Urothelium cell line (cell line): ENCODE measurements at places on chromosomes 4 and X.

GRCh38 chr4:95360906-95361695 is 187.7 kb downstream of the UNC5C start:
- DNase-seq = no peak

GRCh38 chr4:40149960-40150385 is 46.9 kb upstream of the RHOH start:
- DNase-seq = peak; percentile 74

DNA sequence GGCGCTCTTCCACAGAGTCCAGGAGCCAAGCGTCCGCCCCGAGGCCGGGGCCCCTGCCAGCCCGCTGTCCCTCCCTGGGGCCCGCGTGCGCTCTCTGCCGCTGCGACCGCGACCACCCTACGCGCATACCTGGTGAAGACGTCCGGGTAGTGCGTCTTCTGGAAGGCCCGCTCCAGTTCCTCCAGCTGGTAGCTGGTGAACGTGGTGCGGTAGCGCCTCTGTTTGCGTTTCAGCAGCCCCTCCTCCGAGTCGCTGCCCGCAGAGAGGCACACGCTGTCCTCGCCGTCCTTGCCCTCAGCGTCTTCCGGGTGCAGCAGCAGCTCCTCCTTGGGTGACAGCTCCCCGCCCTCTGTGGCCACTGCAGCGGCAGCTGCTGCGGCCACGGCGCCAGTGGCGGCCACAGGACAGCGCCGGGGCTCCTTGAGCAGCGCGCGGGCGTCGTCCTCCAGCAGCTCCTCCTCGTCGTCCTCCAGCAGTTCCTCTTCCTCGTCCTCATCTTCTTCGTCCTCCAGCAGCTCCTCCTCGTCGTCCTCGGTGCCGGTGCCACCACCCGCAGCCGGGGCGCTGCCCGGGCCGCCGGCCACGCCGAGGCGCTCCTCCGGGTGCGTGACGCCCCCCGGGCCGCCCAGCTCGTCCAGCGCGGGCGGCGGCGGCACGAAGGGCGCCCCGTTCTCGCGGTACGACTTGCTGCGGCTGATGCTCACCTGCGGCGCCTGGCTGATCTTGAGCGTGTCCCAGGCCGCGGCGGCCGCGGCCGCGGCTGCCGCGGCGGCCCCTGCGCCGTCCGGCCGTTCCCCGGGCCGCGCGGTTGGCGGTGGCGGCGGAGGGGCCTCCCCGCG is 2.8 kb downstream of the ARX start:
- DNase-seq = no peak

DNA sequence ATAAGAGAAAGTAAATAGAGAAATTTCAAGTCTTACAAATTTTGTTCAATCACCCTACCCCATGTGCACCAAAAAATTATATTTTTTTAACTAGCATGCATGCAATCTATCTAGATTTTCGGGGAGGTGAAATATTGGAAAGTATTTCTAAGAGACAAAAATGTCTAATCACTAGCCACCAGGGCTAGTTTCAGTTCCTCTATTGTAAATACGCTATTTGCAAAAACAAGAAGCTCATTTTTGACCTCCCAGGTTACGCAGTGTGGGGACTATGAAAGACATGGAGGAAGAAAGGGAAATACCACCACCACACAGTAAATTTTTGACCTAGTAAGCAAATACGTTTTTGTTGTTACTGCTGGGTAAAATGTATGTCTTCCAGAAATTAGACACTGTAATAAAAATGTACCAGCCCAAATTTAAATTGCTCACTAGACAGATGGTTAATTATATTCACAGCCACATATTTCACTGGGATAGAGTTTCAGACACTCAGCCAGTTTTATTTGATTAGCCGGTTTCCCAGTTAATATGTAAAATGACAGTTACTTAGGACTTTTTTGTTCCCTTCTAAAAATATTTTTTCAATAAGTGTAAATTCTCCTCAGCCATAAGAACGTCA is 2.2 kb downstream of the NEXMIF start:
- DNase-seq = no peak

GRCh38 chr4:54877006-54877405 is 219.2 kb downstream of the KIT start:
- DNase-seq = peak; percentile 12

- DNase-seq = no peak
Measured at GRCh38 chr4:139841464-139842195, 176.0 kb downstream of the MGST2 start.

DNA sequence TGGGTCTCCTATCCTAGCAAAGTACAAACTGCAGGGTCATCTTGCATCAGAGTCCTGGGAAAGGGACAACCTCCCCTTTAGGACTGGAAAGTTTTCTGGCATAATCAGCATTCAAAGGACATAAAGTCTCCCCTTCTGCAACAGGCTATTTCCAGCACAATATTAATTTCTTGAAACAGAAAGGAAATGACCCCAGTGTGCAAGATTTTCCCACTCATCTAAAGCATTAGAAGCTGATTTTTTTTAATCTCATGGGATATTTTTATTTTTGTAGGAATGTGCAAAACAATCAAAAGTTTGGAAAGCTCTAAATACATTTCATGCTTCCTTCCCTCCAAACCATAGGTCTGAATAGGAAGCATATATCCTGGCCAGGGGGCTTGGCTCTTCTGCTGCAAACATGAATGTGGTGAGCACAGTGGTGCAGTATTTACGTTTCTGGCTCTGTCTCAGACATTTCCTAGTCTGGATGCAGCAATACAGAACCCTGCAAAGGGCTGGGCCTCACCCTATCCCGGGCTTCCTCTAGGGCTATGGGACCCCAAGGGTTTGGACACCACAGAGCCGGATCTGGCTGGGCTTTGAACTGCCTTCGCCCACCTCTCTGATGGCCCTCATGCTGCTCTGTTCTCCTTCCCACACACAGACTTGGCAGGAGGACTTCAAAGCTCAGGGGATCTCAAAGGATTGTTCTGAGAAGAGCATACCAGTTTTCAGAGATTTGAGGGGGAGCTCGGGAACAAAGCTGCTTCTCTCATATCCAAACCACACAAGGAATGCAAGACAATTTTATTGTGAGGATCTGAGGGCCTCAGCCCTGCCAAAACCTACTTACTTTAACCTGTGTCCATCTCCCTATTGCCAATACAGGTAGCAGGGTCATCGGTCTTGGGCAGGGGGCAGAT is 64.9 kb downstream of the POLR2B start:
- DNase-seq = peak; percentile 54
